Stimulated activated CD8-positive, alpha-beta memory T cell treated with anti-CD3 and anti-CD28 coated beads, Interleukin-7, amount 100 ng/mL, for 1 hour (primary cell): ENCODE measurements at places on chromosomes 4 and X.

GRCh38 chr4:55438314-55438713, 42.6 kb downstream of the TMEM165 start:
- no peak for DNase-seq

DNA sequence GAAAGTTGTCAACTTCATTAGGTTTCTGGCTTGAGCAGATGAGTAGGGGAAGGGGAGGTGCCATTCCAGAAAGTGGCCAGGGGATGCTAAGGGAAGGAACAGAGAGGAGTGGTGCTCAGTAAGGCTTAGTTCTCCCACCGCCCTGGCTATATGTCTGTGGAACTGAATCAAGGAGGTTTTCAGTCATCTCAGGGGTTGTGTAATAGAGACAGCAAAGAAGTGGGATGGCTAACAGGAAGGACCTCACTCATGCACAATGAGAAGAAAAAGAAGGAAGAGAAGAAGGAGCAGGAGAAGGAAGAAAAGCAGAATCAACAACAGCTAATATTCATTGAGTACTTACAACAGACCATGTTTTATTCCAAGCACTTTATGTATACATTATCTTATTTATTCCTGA, 368.7 kb downstream of the MID1IP1 start:
- no peak for DNase-seq

- no peak for DNase-seq
These were observed 79.2 kb downstream of the TRIML1 start for GRCh38 chr4:188218392-188218791.

GRCh38 chrX:73877687-73878086, 314.7 kb downstream of the CHIC1 start:
- DNase-seq, result no peak

- DNase-seq, result no peak
These were observed 83.0 kb downstream of the MAGEB17 start for GRCh38 chrX:16250296-16250695.

- DNase-seq, result no peak
These were observed 67.3 kb upstream of the DDIT4L start for GRCh38 chr4:100257567-100257966.

DNA sequence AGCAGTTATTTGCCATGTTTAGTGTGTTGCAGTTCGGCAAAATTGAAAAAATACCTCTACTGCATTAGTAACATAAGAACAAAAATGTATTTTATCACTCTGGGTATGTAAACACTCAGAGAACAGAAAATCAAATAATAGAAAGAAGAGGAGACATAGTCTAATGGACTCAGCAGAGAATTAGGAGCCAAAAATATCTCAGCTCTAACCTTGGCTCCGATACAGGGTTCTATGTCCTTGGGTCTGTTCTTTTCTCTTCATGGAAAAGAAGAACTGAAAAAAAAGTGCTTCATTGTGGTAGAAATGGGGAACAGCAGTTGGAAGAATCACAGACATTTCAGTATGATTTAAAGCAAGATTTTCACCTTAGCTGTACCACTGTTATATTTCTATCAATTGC, 240.5 kb upstream of the CXXC4 start:
- no peak for DNase-seq

GRCh38 chrX:1221296-1221845, 8.9 kb upstream of the CRLF2 start:
- no peak for DNase-seq

DNA sequence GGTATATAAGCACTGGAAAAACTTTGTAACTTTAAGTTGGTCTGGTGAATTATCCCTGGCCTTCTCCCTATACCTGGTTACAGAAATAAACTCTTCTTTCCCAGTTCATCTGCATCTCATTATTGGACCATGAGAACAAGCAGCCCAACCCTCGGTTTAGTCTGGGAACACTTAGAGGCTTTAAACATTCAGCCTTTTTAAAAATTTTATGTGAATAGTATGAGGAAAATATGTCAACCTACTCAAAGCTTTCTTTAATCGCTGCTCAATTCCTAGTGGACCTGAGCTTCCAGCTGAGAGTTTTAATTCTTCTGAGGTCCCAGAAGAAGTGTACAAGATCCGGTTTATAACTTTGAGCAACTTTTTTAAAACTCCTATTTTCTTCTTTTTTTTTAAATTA, 358.6 kb upstream of the NOCT start:
- DNase-seq, result no peak
